AG09309 (cell line): ENCODE measurements at places on chromosomes 5 and 9.

DNA sequence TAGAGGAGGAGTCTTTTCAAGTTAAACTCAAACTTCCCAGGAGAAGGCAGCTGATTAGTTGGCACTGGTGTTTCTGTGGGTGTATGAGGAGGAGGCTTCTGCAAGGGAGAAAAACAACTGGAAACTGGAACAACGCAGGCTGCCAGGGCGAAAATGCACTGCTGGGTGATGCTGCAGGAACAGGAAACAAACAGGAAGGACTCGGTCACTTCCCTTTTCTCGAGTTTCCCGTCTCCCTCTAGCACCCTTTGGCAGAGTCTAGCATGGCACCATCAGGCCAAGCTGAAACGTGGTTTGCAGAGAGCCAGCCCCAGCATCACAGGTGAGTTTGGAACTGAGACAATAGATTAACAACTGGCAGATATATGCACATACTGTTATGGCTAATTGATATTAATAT is 77.5 kb upstream of the CAST start:
- no peak for DNase-seq

DNA sequence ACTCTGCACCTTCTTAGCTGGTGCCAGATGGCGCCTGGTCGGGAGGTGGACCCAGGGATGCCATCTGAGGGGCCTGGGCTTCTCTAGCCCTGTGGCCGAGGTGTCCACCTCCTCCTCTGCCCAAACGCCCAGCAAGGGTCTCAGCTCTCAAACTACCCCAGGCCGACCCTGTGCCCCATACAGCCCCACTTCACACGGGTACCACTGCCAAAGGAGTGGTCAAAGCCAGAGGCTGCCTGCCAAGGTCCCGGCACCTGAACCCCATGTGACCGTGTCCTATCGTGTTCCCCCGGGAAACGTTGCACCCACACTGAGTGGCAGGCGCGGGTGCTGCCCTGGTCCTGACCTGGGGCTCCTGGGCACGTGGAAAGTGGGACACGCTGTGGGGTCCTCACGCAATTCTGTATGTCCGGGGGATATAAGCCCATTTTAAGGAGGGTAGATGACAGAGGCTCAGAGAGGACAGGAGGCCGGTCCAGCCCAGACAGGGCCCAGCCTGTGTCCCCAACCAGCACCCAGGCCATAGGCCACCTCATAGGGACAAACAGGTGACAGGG is 1.9 kb downstream of the ENTPD8 start:
- DNase-seq, result no peak

- no peak for DNase-seq
These were observed 197.8 kb downstream of the AUH start for GRCh38 chr9:91163773-91164471.

- no peak for DNase-seq
These were observed 1920.3 kb upstream of the WWC1 start for GRCh38 chr5:166370928-166371690.

- peak; percentile 93 for DNase-seq
These were observed 15.5 kb downstream of the C5orf15 start for GRCh38 chr5:133952729-133953567.

DNA sequence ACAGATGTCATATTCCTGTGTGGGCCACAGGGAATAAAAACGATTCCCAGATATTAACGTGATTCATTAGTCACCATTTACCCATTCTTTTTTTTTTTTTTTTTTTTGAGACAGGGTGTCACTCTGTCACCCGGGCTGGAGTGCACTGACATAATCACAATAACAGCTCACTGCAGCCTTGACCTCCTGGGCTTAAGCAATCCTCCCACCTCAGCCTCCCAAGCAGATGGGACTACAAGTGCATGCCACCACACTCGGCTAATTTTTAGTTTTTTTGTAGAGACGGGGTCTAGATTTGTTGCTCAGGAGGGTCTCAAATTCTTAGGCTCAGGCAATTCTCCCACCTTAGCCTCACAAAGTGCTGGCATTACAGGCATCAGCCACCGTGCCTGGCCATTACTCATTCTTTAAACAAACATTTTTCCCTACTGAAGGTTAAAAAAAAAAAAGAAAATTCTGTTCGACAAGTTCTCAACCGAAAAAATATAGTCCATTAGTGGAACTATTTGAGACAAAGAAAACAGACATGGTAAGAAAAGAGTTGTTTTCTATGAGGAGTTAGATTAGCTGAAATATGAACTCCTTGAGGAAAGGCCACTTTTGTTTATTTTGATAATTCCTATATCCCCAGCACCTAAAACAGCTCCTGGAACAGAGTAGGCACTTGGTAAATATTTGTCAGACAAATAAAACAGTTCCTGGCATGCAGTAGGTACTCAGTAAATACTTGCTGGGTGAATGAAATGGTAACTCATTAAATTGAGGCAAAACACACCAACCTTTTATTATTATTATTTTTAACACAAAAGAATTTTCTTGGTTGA is 32.1 kb upstream of the PDCL start:
- no peak for DNase-seq

DNA sequence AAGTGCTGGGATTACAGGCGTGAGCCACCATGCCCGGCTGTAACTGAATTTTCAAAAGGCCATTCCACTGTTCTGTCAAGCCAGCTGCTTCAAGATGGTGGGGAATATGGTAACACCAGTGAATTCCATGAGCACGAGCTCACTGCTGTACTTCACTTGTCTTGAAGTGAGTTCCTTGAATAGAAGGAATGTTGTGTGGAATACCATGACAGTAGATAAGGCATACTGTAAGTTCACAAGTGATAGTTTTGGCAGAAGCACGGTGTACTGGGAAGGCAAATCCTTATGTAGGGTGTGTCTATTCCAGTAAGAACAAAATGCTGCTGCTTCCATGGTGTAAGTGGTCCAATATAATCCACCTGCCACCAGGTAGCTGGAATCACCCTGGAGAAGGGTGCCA is 6.6 kb upstream of the PRXL2C start:
- DNase-seq, result no peak

DNA sequence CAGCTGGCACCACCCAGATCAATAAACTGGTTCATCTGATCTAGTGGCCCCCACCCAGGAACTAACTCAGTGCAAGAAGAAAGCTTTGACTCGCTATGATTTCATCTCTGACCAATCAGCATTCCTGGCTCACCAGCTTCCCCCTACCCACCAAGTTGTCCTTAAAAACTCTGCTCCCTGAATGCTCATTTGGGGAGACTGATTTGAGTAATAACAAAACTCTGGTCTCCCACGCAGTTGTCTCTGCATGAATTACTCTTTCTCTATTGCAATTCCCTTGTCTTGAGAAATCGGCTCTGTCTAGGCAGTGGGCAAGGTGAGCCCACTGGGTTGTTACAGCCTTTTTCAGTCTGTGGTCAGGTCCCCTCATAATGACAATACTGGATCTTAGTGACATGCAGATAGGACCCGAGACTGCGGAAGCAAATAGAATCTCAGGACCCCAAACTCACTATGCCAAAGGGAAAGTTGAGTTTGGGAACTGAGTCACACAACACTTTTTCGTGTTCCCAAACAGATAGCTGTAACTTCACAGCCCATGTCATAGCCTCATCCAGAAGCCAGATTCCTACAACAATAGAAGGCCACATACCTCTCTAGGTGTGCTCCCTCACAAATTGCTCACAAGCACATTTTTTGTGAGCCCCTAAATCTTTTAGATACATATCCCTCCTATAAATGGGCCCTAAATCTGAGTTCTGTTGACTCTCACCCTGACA is 175.2 kb upstream of the RAI14 start:
- DNase-seq, result no peak

DNA sequence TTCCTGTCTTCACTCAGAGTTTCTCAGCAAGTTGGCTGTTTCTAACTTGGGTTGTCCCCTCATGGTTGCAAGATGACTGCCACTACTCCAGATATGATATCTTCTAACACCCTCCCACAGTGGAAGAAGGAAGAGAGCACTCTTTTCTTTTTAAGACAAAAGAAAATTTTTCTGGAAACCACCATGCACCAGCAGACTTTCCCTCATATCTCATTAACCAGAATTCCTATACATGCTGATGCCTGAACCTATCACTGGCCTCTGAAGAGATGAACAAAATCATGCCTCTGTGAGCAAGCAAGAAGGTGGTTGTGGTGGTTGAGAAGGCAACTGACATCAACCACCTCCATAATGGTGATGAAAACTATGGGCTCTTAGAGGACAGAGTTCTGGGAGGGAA is 56.8 kb downstream of the FEM1C start:
- no peak for DNase-seq

DNA sequence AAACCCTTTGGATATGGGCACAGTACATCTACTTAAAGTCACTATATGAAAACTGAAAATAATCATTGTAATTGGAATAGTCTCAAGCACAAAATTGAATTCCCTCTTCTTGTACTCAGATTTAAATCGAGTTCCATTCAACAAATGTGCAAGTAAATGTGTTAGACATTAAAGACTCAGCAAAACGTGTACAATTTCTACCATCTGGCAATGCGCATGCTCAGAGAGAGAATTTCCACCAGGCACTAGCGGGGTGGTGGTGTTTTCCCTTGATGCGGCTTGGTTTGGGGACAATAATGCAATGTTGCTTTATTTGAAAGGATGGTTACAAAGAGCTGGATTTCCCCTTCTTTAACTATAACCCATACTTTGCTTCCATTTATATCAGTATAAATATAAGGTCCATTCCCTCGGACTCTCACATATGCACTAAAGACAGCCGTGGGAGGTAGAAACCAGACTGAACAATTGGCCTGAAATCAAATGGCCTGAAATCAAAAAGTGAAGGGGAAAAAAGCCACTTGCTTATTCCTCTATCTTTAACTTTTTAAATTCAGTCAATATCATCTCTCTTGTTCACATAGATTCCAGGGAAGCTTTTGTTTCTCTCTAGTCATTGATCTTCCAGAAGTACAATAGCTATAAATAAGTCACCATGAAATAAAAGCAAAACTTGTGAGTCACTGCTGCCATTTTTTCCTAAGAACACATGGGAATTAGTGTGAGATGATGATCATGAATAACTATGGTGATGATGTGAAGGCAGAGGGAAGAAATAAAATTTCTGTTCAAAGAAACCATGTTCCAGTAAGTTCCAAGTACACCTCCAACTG is 59.2 kb downstream of the ADAMTS12 start:
- no peak for DNase-seq

DNA sequence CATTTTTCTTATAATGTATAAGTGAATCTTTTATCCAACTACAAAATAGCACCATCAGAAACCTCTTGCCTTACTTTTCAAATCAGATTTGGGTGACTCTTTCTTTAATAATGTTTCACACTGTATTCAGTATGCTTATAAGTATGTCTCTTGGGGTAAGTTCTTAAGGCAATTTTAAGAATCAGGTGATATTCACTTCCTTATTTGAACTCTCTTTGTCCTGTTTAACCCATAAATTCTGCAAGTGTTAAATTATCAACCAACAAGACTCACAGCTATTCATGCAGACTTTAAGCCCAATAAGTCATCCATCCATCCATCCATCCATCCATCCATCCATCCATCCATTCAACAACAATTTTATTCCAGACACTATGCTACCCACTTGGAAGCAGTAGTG is 142.7 kb upstream of the FBXL17 start:
- DNase-seq, result no peak

DNA sequence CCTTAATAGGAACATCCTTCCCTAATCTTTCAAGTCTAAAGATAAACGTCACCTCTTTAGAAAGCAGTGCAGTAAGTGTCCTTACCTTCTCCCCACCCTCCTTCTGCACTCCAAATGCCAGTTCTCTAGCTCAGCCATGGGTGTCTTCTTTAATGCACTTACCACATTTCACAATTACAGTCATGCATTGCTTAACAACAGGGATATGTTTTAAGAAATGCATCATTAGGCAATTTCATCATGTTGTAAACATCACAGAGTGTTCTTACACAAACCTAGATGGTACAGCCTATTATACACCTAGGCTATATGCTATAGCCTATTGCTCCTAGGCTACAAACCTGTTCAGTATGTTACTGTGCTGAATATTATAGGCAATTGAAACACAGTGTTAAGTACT is 91.2 kb downstream of the RFX3 start:
- DNase-seq, result peak; percentile 55

- DNase-seq, result no peak
These were observed 182.2 kb downstream of the SREK1 start for GRCh38 chr5:66326276-66326675.

DNA sequence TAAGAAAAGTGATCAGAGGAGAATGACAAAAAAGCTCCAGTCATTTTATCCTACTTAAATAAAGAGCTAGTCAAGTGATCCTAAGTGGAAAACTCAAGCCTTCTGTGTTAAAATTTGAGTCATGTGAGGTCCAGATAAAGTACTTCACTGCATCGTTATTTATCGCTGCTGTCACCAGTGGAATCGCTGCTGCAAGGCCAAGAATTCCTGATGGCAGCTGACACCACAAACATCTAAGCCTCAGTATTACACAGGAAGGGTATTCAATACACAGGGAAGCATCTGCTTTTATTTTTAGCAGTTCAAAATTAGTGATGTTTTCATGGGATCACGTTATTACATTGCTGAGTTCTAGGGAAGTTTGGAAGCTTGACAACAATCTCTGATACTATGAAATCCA is 190.3 kb downstream of the GOLPH3 start:
- DNase-seq, result peak; percentile 11

- no peak for DNase-seq
These were observed 1999.5 kb upstream of the CDH6 start for GRCh38 chr5:29193972-29194371.

GRCh38 chr5:18553269-18553668 is 919.0 kb downstream of the TAF11L14 start:
- DNase-seq, result no peak

GRCh38 chr5:157189223-157189622 is 8.6 kb downstream of the ITK start:
- no peak for DNase-seq

DNA sequence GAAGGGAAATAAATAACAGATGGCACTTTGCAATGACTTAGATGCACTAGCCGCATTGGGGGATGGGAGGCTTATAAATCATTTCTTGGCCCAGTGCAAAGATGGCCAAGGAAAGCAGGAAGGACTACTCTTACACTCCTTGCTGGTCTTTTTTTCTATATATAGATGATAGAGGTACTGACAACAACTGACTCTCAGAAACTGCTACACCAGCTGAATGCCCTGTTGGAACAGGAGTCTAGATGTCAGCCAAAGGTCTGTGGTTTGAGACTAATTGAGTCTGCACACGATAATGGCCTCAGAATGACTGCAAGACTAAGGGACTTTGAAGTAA is 1.7 kb downstream of the CCNG1 start:
- DNase-seq, result no peak
